Esophagus muscularis mucosa (tissue), 4 donors: ENCODE measurements at places on chromosomes 12 and 14. TPM values are rescaled to one million over a fixed set of nuclear protein-coding genes. Genes with fewer than 3 reads are reported as not detected.

DNA sequence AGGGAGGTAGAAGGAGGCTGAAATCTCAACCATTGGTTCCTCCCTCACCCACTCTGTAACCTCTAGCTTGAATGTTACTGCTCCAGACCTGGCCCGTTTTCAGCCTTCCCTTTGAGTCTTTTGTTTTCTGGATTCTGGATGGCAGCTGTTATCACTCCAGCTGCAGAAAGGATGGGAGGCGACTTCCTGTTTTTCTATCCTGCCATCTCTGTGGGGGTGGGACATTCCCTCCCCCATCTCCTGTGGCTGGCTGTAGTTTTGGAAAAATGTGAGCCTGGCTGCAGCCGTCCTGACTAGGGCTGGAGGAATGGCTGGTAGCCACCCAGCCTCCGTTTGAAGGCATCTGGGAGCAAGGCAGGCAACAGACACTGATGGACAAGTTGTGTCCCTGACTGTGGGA, 2.9 kb upstream of the PPFIBP1 start:
- no peak for DNase-seq

- no peak for DNase-seq
Measured at GRCh38 chr12:132018193-132018916, 68.6 kb downstream of the EP400 start.

DNA sequence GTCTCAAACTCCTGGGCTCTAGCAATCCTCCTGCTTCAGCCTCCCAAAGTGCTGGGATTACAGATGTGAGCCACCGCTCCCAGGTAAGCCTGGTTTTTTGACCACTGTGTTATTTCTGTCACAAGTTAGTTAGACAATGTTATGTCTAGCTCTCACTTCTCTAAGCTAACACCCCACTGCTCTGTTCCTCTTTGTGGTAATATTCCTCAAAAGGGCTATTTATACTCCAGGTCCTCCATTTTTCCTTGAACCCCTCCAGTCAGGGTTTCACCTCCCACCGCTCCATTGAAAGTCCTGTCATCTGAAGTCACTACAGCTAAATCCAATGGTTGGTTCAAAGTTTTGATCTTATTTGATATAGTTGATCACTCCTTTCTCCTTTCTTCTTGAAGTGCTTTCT, 5.1 kb downstream of the IRAK3 start:
- DNase-seq: no peak

DNA sequence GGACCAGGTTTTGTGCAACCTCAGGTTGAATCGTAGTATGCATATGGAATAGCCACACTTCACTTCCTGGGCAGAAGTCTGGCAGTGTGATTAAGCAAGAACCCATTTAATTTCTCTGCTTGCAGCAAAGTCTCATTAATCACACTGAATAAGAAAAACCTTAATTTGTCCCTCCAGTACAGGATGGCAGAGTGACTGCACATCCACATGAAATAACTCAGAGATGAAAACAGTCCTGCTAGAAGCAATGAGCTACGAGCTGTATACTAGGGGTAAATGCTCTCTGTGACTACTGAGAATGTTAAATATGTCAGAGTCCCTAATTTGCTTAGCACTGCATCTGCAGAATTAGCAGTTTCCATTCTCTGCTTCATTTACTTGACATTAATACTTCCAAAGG, 88.9 kb downstream of the ACSS3 start:
- no peak for DNase-seq

DNA sequence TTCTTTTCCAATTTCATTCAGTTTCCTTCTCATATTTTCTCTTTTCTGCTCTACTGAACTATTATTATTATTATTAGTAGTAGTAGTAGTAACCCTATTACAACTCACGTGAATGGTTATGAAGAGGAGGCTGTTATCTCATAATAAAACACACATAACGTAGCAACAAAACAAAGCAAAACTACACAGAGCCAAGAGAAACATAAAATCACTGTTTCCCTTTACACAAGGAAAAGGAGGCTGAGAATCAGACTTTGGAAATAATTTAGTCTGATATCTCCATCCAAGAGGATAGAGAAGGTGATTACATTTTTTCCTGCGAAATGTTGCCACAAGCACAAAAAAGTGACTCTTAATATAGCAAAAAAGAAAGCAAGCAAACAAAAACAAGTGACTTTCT, 975.8 kb upstream of the FLRT2 start:
- DNase-seq: no peak

DNA sequence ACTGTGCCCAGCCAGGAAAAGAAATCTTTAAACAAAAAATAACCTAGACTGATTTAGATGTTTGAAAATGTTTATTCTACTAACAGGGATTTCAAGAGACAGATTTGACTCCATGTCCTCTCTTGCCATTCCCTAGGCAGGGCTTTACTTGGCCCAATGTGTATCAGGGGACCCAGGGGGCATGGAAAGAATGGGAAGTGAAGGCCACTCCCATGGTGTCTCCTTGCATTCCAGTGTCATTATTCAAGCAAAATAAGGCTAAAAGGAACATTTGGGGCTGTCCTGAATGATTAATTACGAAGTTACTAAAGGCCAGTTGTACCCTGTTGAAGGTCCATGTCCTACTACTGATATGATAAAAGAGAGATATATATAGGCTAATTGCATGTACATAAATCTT, 151.9 kb upstream of the ATF7IP start:
- no peak for DNase-seq

DNA sequence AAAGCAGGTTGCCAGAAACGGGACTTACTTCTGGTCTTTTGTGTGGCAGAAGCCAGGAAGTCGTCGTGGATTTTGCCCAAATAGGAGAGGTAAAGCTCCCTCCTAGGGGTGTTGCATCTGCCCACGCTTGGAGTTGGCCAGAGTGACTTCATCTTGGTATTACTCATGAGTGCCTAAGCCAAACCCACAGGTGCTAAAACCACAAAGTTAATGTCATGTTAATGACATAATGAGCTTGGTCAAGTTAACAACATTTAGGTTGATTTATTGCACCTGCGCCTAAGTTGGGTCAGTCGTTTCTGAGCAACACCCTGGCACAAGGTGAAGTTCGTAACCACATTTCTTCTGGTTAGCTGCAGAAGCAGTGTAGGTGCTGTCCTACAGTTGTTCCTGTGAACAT, 225.2 kb downstream of the FUT8 start:
- DNase-seq: no peak

GRCh38 chr12:65616022-65616421, 208.3 kb upstream of the HMGA2 start:
- no peak for DNase-seq

DNA sequence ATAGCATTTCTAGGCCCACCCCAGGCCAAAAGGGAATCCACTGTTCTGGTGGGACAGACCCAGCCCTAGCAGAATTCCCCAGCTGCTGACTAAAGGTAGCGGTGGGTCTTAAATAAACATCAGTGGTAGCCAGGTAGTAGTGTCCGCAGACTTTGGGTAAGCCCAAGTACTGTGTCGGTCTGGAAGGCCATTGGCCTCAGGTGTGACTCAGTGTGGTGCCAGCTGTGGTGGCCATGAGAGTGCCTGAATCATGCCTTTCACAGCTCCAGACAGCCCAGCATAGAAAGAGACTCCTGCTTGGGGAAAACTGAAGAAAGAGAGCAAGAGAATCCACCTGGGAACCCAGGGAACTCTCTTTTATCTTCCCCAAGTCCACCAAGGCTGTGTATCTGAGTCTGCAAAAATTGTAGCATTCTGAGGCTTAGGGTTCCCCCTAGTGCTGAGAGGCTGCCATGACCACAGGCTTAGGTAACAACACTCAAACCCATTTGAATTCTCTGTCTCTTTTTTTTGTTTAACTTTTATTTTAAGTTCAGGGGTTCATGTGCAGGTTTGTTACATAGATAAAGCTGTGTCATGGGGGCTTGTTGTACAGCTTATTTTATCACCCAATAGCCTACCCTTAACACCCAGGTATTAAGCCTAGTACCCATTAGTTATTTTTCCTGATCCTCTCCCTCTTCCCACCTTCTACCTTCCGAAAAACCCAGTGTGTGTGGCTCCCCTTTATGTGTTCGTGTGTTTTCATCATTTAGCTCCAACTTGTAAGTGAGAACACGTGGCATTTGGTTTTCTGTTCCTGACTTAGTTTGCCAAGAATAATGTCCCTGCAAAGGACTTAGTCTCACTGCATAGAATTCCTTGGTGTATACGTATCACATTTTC, 16.7 kb upstream of the CD163L1 start:
- DNase-seq: no peak

GRCh38 chr12:124401704-124402221, 106.9 kb downstream of the RFLNA start:
- DNase-seq: no peak

DNA sequence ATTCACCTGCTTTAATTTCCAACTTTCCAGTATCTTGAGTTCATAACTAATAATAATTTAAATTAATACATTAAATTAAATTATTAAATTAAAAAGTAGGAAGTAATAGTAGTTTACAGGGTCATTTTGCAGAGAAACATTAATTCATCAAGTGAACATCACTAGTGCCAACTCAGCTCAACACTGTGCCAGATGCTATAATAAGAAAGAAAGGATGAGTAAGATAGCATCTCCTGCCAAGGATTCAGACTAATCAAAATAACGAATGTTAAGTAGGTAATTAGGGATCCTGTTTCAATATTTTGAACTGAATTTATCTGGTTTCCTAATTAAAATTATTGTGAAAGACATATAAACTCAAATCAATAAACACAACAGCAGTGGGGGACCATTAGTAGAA, 596.7 kb downstream of the SLC6A15 start:
- DNase-seq: no peak

GRCh38 chr12:19398376-19399363, 40.6 kb upstream of the AEBP2 start:
- no peak for DNase-seq

DNA sequence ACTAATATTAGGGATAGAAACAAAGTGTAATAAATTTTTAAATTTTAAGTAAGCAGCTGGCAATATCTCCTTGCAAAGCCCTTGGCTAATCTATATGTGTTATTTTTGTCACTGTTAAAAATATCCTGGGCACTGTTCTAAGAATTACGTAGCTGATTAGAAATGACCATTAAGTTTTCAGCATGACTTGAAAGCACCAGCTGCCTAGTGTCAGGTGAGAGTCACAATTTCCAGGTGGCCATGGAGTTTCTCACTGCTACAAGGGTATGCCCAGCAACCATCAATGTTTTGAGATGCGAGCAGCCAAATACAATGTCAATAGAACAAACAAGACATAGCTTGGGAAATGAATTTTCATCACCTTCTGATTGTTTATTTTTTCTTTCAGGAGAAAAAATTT, 23.3 kb upstream of the GYS2 start:
- no peak for DNase-seq

GRCh38 chr14:61620130-61620946, 75.0 kb upstream of the HIF1A start:
- DNase-seq: no peak

GRCh38 chr12:49369411-49370145, 2.3 kb downstream of the SPATS2 start:
- no peak for DNase-seq

DNA sequence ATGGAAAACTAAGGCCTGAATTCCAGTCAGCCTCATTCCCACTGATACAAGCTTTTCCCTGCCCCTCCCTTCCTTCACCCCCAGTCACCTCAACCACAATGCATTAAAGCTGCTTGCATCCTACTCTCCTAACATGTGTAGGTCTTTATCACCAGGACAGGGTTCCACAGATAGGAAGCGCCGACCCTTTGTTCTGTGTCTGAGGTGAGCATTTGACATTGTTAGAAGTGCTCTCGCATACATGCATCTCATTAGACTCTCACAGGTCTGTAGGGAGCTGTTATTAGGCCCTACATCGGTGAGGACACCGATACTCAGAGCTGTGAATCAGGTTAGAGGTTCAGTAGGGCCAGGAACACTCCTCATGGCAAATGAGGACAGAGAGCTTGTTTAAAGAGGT, 13.2 kb upstream of the EDDM3A start:
- DNase-seq: no peak

DNA sequence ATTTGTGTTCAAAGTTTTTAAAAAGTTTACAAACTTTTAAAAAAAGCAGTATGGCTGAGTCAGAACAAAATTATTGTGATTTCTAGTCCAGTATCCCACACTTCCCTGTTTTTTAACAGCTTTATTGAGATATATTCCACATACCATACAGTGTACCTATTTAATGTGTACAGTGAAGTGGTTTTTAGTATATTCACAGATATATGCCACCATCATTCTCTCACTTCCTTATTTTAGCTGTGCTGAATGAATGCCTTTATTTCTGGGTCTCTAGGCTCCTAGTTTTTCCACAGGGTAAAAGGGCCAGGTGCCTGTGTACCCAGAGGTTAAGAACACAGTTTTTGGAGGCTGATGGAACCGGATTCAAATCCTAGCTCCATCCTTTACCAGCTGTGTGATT, 58.9 kb upstream of the SRSF5 start:
- DNase-seq: no peak

ACOT6 gene
- not detected for total RNA-seq

RNASE7 gene
- not detected for total RNA-seq

GALNT9 gene
- 0.17 TPM for total RNA-seq

DDX47 gene
- total RNA-seq: 54.2 TPM

IL31 gene
- total RNA-seq: not detected
